ENCODE measurements at places on chromosomes 4 and X.

DNA sequence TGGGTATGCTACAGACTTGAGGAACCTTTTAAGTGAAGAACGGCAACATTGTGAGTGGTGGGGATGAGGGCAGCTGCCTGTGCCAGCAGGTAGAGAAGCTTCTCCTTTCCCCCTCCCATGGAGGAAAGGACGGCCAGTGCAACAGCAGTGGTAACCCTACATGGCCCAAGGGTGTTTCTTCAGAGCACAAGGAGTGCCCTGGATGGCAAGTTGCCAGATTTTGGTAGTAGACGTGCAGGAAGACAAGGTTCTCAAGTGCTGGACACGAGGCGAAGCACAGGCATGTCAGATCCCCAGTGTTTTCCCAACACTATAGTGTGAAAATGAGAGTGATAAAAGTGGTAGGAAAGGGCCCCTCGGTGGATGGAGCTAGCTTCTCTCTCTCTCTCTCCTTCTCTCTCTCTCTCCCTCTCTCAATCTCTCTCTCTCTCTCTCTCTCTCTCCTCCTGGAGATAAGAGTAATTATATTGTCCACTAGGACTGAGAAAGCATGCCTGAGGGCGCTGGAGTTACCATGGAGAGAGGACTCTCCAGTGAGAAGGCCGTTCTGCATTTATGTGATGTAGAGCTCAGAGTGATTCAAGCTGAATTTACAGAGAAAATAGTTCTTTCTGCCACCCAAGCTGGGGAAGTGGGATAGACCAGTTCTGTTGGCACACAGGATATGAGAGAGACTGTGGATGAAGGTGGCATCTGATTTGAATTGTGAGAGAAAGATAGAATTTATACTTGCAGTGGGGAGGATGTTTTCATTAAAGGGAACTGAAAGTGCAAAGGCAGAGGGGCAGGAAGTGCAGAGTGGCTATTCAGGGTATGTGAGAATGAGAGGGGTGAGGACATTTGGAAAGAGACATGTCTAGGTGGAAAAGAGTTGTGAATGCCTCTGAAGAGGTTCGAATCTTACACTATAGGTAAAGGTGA is 25.7 kb upstream of the TRPC3 start:
- no peak for DNase-seq

DNA sequence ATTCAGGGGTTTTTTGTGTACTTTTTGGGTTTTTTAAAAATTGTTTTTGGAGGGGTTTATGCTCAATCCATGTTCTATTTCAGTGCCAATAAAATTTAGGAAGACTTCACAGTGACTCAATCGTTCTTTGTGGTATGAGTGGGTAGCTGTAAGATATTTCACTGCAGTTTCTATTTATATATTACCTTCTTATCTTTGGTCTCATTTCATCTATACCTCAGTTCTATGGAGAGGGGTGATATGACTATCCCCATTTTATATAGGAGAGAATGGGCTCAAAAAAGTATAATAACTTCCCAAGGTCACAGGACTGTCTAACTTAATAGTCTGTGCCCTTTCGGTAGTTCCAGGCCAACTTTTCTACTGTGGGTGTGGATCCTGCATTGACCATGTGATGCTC is 74.4 kb downstream of the MSN start:
- DNase-seq: no peak

DNA sequence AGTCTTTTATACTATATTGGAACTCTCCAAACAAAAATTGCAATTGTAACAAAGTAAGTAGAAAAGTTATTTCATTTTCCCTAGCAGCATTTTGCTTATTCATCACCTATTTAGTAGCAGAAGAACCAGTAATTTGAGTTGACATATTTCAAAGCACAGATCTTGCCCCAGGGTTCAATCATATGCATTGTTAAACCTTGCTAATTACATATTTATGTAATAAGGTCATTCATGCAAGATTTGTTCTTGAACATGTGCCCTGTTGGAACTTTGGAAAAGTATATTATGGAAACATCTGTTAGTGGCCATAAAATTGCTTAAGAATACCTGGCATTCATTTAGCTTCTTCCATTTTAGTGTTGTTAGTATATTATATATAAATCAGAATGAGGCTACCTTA is 191.7 kb downstream of the TLL1 start:
- DNase-seq: no peak

GRCh38 chr4:183544109-183544508 is 39.3 kb downstream of the ING2 start:
- no peak for DNase-seq

All from activated T-helper 1 cell treated with Interleukin-2 at 50 U/mL for 16 hours (primary cell).